ENCODE measurements at places on chromosomes 2 and 18.

GRCh38 chr2:96895746-96896651 lies 26.1 kb upstream of the SEMA4C start:
- DNase-seq = no peak

GRCh38 chr2:20013126-20013849 lies 820 bp upstream of the MATN3 start:
- no peak for DNase-seq

DNA sequence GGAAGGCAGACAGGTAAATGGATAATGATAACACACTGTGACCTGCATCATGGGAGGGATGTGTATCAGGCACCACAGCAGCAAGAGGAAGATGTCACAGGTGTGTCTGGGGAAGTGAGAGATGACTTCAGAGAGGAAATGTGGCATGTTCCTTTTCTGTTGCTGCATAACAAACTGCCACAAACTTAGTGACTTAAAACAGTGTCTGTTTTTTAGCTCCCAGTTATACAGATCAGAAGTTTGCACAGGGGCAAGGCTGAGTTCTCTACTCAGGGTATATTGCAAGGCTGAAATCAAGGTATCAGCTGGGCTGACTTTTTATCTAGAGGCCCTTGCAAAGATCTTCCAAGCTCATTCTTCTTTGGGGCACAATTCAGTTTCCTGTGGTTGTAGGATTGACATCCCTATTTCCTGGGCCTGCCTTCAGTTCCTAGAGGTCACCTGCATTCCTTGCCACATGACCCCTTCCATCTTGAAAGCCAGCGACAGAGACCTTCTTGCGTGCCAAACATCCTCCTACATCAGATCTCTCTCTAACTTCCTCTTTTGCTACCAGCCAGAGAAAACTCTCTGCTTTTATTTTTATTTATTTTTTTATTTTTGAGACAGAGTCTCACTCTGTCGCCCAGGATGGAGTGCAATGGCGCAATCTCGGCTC lies 2.1 kb upstream of the MAP3K2 start:
- DNase-seq = no peak

DNA sequence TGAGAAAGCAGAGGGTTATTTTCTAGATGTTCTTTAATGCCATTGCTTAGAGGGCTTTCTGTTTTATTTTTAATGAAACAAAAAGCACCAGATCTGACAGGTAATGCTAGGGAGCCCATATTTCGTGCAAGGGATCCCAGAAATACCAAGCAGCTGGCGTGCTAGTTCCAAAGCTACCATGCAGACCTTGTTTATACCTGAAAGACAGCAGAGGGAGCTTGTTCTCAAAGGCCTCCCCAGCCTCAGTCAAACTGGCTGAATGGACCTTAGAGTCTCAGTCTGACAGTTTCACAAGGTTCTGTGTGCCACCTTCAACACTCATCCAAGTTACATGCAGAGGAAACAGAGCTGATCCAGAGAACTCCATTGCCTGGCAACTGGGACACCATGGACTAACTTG lies 48.6 kb downstream of the GALNT14 start:
- no peak for DNase-seq

GRCh38 chr18:7618891-7619442 lies 51.9 kb downstream of the PTPRM start:
- peak; percentile 47 for DNase-seq

- peak; percentile 62 for DNase-seq
These were observed 61.8 kb upstream of the RPL31 start for GRCh38 chr2:100940240-100940639.

DNA sequence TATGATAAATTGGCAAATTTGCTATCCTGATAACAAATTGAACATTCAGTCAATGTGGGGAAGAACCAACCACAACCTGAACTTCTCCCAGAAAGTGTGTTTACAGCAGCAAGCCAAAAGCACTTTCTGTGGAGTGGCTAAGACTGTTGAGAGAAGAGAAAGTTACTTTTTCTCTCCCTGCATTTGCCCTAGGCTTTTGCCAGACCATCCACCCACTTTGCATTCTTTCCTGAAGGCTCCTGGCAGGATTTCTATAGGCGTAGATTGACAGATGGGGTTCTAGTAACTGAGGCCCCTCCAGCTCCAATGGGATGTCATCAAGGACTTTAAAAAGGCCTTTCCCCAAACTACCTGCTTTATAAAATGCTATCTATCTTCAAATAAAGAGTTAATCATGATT lies 215.2 kb downstream of the GULP1 start:
- no peak for DNase-seq

- DNase-seq = peak; percentile 43
These were observed 157.8 kb downstream of the SMAD2 start for GRCh38 chr18:47772374-47773248.

- DNase-seq = peak; percentile 88
These were observed 23.6 kb upstream of the HES6 start for GRCh38 chr2:238263204-238264071.

DNA sequence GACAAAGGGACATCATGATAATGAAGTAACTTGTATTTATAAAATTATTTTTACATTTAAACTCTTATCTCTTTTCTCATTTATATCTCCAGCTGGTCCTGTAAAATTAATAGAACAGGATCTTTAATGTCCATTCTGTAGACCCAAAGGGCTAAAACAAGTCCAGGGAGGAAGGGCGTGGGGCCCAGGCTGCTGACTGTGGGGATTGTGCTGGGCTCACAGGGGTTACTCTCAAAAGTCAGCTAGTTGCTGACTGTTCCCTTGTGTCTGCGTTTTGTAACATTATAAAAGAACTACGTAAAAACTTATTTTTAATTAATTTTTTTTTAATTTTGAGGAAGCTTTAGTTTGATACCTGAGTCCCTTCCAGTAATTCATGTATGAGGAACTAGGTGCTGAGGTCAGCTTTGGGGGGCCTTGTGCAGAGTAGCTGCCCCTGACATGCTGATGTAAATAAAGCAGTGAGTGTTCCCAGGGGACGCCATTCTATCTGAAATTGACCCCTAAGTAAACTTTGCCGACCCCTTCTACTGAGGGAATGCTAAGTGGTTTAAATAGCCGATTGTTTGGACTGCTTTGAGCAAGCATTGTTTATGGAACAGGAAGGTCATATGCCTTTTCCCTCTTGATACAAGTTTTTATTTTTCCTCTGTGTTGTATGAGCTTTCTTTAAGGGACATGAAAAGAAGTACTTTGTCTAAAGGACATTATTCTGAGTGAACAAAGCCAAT lies 56.4 kb downstream of the MERTK start:
- DNase-seq = no peak

DNA sequence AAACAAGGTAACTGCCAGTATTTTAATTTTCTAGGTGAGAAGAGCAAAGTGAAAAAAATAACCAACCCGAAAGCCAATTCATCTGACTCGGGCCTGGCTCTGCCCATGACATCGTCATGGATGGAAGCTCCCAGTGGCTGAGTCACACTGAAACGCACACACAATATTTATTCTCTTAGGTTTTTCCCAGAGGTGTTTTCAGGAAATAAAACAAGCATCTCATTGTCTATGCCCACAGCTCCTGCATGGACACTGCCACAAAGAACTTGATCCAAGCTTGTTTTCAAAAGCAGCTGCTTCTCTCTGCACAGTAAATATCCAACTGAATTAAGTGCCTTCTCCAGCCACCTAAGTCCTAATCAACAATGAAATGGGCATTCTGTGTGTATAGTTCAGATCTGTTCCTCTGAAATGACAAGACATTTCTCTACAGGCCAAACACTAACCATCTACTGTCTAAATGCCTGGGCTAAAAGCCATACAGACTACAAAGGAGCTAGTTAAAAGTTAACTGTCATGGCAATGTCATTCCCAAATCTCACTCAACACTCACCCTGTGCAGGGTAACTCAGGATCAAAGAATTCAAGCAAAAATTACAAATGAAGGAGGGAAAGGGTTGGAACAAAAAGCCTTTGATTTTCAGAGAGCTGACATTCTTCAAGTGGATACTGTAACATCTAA lies 62.9 kb downstream of the RPL31 start:
- DNase-seq = no peak

GRCh38 chr2:181891258-181891965 lies at the start of gene ITPRID2:
TSS of gene ITPRID2 (plus strand) at chr2:181891730. CDS start at chr2:181892067, 337 bp downstream.
- peak; percentile 85 for DNase-seq

GRCh38 chr2:174611006-174611405 lies 13.4 kb upstream of the WIPF1 start:
- DNase-seq = no peak

- peak; percentile 28 for DNase-seq
These were observed 56.9 kb downstream of the ITGA6 start for GRCh38 chr2:172484253-172484652.

- DNase-seq = no peak
These were observed 190.0 kb downstream of the CYRIA start for GRCh38 chr2:16475586-16475985.

DNA sequence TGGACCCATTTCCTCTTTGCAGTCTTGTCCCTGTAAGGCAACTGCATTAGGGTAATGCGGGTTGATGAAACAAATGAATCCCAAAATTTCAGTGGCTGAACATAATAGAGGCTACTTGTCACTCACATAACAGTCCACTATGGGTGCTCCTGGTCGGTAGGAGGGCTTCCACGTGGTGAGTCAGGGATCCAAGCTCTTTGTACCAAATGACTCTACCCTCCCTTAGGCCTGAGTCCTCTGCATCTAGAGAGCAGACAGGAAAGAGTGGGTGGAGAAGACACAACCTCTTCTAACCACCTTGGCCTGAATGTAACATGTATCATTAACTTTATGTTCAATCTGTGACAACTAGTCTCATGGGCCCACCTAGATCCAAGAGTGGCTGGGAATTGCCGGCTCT lies 86.2 kb upstream of the HAAO start:
- DNase-seq = no peak

GRCh38 chr2:153386481-153386897 lies 92.1 kb downstream of the RPRM start:
- peak; percentile 75 for DNase-seq

GRCh38 chr2:159744363-159744762 lies 32.1 kb downstream of the MARCHF7 start:
- peak; percentile 15 for DNase-seq

- DNase-seq = peak; percentile 88
These were observed 7.7 kb upstream of the YWHAQ start for GRCh38 chr2:9638532-9638931.

DNA sequence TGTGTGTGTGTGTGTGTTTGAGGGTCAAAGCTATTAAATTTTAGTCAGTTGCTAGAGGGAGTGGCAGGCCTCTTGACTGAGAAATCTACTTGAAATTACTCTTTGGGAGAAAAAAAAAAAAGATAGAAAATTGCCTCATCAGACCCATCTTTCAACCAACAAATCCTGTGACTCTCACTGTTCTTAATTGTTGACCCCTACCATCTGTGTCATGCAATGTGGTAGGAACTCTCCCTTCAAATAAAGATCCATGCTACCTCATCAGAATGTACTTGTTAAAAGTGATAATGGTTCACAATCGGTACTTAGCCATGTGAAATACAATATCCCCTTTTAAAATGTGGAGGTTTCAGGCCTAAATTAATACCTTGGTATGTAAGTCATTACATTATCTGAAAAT lies 670.8 kb upstream of the FANCL start:
- DNase-seq = no peak

DNA sequence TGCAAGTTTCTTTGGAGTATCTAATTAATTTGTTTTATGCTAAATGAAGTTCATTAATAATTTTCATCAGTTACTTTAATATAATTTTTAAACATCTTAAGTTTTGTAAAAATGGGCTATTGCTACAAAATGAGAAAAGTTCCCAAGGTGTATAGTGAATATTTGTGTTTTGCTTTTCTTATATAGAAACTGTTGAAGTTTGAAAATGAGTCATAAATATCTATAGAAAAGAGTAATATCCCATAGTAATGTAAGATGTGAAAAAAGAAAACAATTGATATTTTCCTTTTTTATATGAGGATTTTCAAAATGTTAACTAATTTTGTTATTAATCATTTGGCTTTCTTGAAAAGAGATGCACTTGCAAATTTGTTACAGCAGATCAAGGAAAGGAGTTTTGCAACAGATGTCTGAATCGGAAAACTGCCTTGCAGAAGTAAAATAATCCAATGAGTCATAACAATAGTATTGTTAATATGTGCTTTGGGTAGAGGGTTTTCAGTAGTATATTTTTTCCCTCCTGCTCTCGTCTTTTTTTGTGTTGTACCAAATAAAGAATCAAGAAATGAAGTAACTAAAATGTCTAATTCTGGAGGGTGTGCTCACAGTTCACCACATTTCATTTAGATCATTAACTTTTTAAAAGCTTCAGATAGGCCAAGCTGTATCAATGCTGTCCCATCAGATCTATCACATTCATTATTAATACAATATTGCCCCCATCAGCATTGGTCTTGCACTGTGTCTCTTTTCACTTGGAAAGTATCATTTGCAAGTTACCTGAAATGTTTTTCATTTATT lies 15.5 kb downstream of the DUSP19 start:
- DNase-seq = peak; percentile 64

- DNase-seq = no peak
These were observed 152.3 kb downstream of the MYO5B start for GRCh38 chr18:50042611-50043010.

DNA sequence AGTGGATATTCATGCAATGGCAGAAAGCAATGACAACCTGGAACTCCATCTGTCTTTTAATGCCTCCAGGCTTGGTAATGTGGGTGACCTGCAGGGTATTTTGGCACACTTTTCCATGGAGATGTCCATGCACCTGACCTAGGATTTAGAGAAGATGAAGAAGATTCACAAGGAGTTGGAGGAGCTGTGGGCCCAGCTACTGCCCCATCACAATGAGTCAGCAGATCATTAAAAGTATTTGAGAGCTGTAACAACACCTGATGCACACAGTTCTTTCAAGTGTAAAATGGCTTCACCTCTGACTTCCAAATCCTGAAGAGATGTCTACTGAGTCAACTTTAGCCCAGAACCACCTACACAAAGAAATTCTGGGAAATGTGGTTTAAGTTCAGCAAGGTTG lies 22.1 kb upstream of the OSR1 start:
- no peak for DNase-seq

DNA sequence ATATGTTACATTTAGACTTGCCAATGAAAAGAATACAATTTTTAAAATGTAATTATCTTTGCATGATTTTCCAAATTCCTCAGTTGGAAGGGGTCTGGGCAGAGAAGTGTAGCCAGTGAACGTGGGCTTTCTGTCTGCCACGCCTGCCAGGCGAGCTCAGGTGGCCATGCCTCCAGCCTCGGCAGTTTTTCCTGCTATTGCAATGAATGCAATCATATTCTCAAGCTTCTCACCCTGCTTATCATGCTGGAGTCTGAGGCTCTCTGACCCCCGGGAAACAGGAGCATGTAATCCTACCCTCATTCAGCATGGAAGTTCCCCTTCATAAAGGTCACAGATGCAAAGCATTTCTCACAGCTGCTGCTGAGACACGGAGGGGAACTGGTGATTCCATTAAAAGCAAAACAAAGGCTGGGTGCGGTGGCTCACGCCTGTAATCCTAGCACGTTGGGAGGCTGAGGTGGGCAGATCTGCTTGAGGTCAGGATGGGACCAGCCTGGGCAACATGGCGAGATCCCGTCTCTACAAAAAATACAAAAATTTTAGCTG lies 154.8 kb downstream of the MBP start:
- no peak for DNase-seq

GRCh38 chr2:130374587-130375290 lies 18.9 kb downstream of the PTPN18 start:
- no peak for DNase-seq

GRCh38 chr2:127721978-127722355 lies 20.7 kb downstream of the SFT2D3 start:
- no peak for DNase-seq
